ENCODE measurements at places on chromosomes 2 and 18.
A peak's percentile ranks its signal among the peaks of the same experiment; 100 is the strongest.

- H3K4me3 ChIP-seq = no peak overlapping the region
- H3K36me3 ChIP-seq = no peaks in the 10 kb centered on the region
- DNase-seq = no peak
- H3K4me1 ChIP-seq = no peaks in the 10 kb centered on the region
Measured at GRCh38 chr18:22524783-22525182, 107.1 kb upstream of the CTAGE1 start.

DNA sequence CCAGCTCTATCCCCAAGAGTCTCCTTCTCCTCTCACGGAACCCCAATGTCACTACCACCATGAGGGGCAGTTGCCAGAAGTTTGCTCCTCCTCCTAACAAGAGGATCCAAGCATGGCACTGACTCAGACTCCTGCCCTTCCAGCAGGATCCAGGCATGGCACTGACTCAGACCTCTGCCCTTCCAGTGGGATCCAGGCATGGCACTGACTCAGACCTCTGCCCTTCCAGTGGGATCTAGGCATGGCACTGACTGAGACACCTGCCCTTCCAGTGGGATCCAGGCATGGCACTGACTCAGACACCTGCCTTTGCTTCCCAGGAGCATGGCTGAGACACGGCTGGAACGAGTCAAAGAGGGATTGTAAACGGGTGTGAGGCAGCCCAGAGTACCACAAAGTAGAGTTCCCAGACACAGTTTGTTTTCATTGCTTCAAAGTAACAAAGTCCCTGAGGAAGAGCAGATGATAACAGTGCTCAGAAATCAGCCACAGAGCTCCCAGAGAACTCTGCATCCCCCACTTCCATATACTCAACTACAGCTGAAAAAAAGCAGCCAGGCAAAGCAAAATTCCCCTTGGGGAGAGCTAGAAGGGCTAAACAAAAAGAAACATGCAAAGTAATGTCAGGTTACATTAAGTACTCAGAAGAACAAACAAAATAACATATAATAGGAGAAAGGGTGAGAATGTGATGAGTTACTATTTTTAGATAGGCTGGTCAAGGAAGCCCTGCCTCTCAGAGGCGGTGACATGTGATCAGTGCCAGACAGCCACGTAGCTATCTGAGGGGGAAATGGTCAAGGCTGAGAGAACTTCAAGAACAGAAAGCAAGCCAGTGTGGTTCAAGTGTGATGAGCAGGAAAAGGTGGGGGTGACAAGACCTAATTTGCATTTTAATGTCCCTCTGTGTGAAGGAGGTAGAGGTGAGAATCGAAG is 3.0 kb downstream of the BUB1 start:
- peaks cover 17% of the 10 kb centered on the region for H3K4me1 ChIP-seq
- peak; percentile 39 for DNase-seq
- H3K4me3 ChIP-seq = no peak overlapping the region
- no peaks in the 10 kb centered on the region for H3K36me3 ChIP-seq
- no peaks in the 10 kb centered on the region for H3K27me3 ChIP-seq
- peak overlapping the region; percentile 35 for H3K27ac ChIP-seq

GRCh38 chr2:150051004-150051403 is 436.5 kb downstream of the RND3 start:
- H3K4me1 ChIP-seq = peaks cover 7% of the 10 kb centered on the region
- no peaks in the 10 kb centered on the region for H3K27me3 ChIP-seq
- no peak overlapping the region for H3K4me3 ChIP-seq
- no peak for DNase-seq
- no peak overlapping the region for H3K27ac ChIP-seq
- H3K36me3 ChIP-seq = no peaks in the 10 kb centered on the region

GRCh38 chr2:101200676-101201075 is 49.5 kb upstream of the TBC1D8 start:
- no peaks in the 10 kb centered on the region for H3K36me3 ChIP-seq
- H3K27ac ChIP-seq = no peak overlapping the region
- DNase-seq = peak; percentile 60
- H3K4me3 ChIP-seq = no peak overlapping the region
- peaks cover 4% of the 10 kb centered on the region for H3K4me1 ChIP-seq

- no peaks in the 10 kb centered on the region for H3K36me3 ChIP-seq
- H3K27ac ChIP-seq = no peak overlapping the region
- peak; percentile 29 for DNase-seq
- H3K4me1 ChIP-seq = no peaks in the 10 kb centered on the region
Measured at GRCh38 chr18:28854964-28855363, 678.0 kb upstream of the CDH2 start.

DNA sequence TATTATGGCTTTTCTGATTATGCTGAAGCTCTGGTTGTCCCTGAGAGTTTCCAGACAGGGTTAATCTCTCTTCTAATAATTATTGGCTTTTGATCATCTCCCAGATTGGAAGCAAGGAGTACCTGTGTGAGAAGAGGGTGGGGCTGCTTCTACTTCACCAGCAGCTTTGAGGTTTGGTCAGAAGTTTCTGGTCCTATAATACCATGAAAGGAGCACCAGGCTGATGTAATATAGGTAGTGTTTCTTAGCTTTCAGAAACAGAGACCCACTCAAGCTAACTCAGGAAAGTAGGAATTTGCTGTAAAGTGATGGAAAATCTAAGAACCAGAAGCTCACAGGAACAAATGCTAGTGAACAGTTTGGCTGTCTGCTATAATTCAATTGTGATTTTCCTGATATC is 57.6 kb downstream of the SGPP2 start:
- no peaks in the 10 kb centered on the region for H3K4me1 ChIP-seq
- no peak overlapping the region for H3K27ac ChIP-seq
- H3K4me3 ChIP-seq = no peak overlapping the region

GRCh38 chr2:217316743-217317142 is 456.9 kb upstream of the TNP1 start:
- no peaks in the 10 kb centered on the region for H3K36me3 ChIP-seq
- no peak overlapping the region for H3K4me3 ChIP-seq
- H3K4me1 ChIP-seq = peaks cover 4% of the 10 kb centered on the region
- DNase-seq = peak; percentile 80
- H3K27me3 ChIP-seq = no peaks in the 10 kb centered on the region

DNA sequence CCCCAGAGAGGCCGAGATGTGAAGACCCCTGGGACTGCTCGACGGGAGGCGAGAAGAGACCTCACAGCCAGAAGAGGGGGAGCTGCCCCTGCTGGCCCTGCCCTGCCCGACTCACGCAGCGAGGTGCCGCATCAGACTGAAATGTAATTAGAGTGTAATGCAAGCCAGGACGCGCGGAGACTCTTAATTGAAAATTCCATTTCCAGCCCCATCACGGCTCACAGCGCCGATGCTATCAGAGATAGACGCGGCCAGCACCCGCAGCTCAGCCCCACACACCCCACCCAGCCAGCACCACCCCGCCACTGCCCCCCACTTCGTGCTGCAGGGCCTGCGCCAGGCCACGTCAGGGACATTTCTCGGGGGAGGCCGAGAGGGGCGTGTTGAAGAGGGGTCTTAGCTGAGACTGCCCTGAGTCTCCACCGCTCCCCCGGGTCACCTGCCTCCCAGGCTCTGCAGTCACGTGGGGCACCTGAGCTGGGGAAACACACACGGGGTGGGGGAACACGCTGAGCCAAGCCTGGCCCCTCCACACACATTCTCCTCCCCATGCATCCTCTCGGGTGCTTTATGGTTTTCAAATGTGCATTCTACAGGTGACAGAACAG is 78.1 kb downstream of the TEX51 start:
- H3K4me3 ChIP-seq = no peak overlapping the region
- H3K27me3 ChIP-seq = peaks cover 3% of the 10 kb centered on the region
- DNase-seq = no peak
- H3K27ac ChIP-seq = no peak overlapping the region

DNA sequence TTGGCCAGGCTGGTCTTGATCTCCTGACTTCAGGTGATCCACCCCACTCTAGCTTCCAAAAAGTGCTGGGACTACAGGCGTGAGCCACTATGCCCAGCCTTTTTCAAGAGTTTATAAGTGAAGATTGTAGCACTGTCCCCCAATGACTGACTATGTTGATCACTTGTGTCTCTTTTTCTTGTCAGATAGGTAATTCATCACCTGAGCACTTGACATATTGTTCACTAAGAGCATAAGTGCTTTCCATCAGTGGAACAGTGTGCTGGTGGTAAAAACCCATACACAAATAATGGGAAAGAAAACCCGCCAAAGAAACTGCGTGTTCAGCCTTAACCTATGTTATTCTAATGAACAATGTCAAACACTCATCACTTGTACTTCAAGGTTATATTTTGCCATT is 414.4 kb upstream of the CDH7 start:
- no peak overlapping the region for H3K4me3 ChIP-seq
- no peaks in the 10 kb centered on the region for H3K27me3 ChIP-seq
- H3K36me3 ChIP-seq = no peaks in the 10 kb centered on the region

- H3K27ac ChIP-seq = no peak overlapping the region
- no peak for DNase-seq
- no peaks in the 10 kb centered on the region for H3K4me1 ChIP-seq
- no peak overlapping the region for H3K4me3 ChIP-seq
Measured at GRCh38 chr2:177124371-177124770, 88.2 kb upstream of the HNRNPA3 start.

GRCh38 chr2:10884574-10884975 is 27.2 kb upstream of the KCNF1 start:
- no peak for DNase-seq
- no peak overlapping the region for H3K4me3 ChIP-seq
- no peaks in the 10 kb centered on the region for H3K36me3 ChIP-seq

DNA sequence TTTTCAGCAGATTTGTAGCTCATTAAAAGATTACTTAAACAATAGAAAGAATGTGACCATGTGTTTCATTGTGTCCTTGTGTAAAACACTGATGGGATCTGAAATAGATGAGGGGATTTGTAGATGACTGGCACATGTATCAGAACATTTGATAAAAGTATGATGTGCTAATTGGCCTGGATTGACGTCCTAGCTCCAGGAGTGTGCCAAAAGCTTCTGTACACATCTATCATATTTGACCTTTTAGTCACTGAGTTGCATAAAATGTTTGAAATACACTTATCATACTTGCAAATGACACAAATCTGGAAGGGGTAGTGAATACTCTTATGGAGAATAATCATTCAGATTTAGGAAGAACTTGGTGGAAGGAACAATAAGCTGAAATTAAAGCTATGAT is 778.5 kb downstream of the ERBB4 start:
- H3K4me3 ChIP-seq = no peak overlapping the region
- no peaks in the 10 kb centered on the region for H3K4me1 ChIP-seq
- no peak for DNase-seq
- no peaks in the 10 kb centered on the region for H3K36me3 ChIP-seq

DNA sequence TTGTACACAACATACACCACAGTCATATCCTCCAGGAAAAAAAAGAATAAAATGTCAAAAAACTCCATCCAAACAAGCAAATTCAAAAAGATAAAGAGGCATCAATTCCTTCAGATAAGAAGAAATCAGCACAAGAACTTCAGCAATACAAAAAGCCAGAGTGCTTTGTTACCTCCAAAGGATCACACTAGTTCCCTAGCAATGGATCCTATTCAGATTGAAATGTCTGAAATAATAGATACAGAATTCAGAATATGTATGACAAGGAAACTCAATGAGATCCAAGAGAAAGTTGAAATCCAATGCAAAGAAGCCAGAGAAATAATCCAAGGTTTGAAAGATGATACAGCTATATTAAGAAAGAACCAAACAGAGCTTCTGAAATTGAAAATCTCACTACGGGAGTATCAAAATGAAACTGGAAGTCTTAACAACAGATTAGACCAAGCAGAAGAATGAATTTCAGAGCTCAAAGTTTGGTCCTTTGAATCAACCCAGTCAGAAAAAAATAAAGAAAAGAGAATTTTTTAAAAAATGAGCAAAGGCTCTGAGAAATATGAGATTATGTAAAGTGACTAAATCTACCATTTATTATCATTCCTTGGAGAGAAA is 80.6 kb downstream of the TRABD2A start:
- H3K36me3 ChIP-seq = no peaks in the 10 kb centered on the region
- no peaks in the 10 kb centered on the region for H3K4me1 ChIP-seq
- H3K4me3 ChIP-seq = no peak overlapping the region
- no peak overlapping the region for H3K27ac ChIP-seq
- no peak for DNase-seq
- no peaks in the 10 kb centered on the region for H3K27me3 ChIP-seq

GRCh38 chr2:157149270-157149669 is 108.2 kb upstream of the GALNT5 start:
- no peaks in the 10 kb centered on the region for H3K36me3 ChIP-seq
- H3K4me1 ChIP-seq = no peaks in the 10 kb centered on the region
- no peak overlapping the region for H3K27ac ChIP-seq

GRCh38 chr2:236307641-236308040 is 43.4 kb upstream of the ASB18 start:
- no peaks in the 10 kb centered on the region for H3K4me1 ChIP-seq
- H3K27ac ChIP-seq = no peak overlapping the region
- no peaks in the 10 kb centered on the region for H3K27me3 ChIP-seq
- H3K36me3 ChIP-seq = no peaks in the 10 kb centered on the region
- H3K4me3 ChIP-seq = no peak overlapping the region

DNA sequence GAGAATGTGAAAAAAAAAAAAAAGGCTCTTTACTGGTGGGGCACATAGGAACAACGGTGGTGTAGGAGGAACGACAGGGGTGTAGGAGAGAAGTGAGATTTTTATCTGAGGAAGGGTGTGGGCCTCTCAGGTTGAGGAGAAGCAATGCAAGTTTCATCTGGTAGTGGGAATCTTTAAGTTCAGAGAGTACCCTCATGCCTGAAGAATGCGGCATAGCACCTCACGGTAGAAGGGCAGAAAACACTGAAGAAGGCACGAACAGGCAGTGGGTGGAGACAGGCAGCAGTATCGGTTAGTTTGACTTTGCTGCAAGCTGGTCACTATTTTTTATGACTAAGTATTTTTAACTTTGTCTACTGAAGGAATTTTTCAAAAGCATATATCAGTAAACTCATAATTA is 52.2 kb upstream of the TSPYL6 start:
- H3K4me3 ChIP-seq = no peak overlapping the region
- no peak overlapping the region for H3K27ac ChIP-seq
- no peaks in the 10 kb centered on the region for H3K36me3 ChIP-seq
- DNase-seq = no peak

DNA sequence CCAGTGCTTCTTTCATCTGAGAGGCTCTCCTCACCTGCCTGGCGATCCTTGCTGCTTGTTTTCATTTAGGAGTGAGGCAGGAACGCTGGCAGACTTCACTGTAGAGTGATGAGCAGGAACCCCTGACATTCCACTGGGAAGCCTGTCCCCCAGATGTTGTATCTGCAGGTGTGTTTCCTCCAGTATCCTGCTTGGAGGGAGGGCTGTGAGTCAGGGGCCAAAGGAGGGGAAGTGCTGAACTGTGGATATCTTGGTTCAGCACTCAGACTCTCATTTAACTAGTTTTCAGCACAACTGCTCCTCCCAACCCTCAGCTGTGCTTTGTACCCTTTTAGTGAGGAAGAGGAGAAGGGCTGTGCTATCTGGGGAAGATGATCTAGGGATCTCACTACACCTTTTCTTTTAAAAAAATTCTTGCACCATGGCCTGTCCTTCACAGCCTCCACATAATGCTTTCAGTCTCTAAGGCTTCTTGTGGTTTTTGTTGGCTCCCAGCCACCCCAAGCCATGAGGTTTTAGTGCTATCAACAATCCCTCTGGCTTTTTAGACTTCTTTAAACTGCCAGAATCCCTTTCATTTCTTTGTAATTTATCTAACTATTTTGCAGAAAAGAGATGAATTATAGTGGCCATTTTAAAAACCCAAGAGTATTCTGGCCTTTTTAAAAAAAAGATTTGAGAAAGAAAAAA is 11.2 kb downstream of the ANKAR start:
- DNase-seq = peak; percentile 68
- no peak overlapping the region for H3K4me3 ChIP-seq
- H3K4me1 ChIP-seq = peaks cover 7% of the 10 kb centered on the region
- no peaks in the 10 kb centered on the region for H3K36me3 ChIP-seq
